Daoy (cell line): ENCODE measurements at places on chromosomes 12 and 14. TPM values are rescaled to one million over a fixed set of nuclear protein-coding genes. Genes with fewer than 3 reads are reported as not detected.

- no peak for DNase-seq
Measured at GRCh38 chr14:105987563-105987962, 461.2 kb downstream of the TMEM121 start.

GRCh38 chr12:128724468-128725046, 99.2 kb downstream of the SLC15A4 start:
- no peak for DNase-seq

DNA sequence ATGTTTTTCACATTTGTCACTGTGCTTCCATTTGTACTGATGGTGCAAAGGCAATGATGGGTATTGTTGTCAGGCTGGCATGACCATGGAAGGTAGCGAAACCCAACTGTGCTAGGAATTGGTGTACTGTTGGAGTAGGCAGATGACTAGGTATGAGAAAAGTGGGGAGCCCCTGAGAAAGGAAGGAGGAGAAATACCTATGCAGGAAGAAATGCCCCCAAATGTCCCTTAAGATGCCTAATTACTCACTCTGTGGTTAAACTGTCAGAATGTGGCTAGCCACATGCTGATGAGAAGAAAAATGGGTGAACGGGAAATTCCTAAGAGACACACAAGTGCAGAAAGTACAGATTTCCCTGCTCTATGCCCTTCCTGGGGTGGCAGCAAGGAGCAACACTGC, 339.1 kb downstream of the TMEM132D start:
- DNase-seq = peak; percentile 68

Gene CDKN3
- total RNA-seq = 130 and 190 TPM in 2 replicates

DNA sequence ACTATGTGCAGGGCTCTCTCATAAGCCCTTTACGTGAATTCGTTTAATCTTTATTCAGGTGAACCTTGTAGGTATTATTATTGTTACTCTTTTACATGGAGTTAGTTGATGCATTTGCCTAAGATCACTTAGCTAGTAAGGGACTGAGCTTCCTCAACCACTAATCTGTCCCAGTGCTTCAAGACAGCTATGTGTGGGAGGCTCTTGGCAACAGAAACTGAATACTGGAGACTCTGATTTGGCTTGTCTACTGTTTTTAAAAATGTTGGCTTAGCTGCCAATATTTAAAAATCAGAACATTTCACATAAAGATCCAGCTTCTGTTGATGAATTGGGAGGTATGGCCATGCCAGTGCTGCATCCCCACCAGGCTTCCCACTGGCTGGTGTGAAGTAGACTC, 6.8 kb downstream of the KNTC1 start:
- DNase-seq = no peak

Gene FGD6
- 12.3 and 13.9 TPM in 2 replicates for total RNA-seq

Gene SSTR1
- total RNA-seq = not detected in 2 replicates

DNA sequence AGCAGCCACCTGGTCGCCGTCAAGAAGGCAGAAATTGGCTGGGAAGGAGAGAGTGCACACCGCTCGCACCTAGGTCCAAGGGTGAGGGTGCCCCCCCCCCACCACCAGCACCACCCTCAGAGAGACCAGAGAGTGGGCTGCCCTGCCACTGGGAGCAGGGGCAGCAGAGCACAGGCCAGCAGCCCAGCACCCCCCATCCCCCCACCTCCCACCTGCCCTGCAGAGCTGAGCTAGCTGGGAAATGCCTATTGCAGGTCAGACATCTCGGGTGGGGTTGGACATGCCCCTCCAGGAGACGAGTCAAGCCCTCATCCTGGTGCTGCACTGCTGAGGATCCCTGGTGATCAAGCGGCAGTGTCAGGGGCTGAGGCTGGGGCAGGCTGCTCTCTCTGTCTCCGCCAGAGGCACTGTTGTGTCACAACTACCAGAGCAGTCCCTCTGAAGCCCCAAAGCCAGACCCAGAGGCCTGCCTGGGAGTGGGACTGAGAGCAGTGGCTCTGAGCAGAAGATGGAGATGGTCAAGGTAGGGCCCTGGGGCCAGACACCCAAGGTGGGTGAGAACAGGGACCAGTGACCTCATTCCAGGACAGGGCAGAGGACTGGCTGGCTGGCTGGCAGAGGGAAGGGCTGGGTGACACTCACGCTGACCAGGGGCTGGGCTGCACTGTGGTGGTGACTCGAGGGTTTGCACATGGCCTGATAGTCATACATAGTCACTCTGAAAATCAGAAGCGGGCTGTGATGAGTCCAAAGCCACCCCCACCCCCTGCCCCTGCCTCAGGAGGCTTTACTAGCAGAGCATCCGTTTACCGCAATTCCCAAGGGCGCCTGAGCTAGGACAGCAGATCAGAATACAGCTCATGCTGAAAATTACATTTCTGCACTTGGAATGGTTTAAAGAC, 19.7 kb upstream of the LRTM2 start:
- DNase-seq = no peak

GRCh38 chr12:122215771-122216170, 10.1 kb downstream of the DIABLO start:
- no peak for DNase-seq

DNA sequence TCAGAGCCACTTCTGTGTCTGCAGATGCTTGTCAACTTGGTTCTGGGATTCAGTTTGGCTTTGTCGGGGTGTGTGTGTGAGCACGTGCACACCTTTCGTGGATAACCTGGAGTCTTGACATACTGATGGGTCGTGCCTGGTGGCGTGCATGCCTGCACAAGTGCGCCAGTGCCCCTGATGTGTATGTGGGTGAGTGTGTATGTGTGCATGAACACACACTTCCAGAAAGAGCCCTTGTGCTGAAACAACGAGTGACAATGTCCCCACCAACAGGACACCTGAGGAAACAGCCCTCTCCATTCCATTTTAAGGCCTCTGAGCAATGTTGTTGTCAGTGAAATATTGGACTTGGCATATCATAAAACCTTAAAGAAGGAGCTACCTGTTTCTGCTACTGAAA, 53.9 kb downstream of the SMUG1 start:
- DNase-seq = no peak

DNA sequence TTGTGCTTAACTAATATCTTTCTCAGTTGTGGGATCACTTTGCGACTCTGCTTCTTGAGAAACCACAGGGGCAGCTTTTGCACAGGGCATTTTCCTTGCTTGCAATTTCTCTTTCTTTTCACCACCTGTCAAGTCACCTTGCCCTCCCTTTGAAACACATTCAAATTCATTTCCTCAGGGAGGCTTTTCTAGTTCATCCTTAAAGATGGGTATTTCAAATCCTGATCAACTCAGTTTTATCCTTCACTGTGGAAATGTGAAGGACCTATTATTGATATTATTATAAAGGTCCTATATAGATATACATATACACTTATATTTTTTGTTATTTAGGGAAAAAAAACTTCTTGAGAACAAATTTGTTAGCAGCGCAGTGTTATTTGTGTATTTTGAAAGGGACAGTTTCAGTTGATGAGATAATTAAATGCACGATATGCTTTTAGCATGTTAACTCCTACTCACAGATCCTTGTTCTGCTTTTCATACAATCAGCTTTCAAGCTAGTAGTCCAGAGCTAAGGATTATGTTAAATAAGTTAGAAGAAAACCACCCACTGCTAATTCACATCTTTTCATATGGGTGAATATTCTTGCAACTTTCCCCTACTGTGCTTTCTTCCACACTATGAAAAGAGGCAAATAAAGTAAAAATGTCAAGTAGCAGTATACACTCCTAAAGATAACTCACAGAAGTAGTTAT, 501.4 kb upstream of the RGS6 start:
- DNase-seq = no peak

GRCh38 chr12:105492591-105493545, 162.4 kb downstream of the C12orf75 start:
- peak; percentile 18 for DNase-seq

DNA sequence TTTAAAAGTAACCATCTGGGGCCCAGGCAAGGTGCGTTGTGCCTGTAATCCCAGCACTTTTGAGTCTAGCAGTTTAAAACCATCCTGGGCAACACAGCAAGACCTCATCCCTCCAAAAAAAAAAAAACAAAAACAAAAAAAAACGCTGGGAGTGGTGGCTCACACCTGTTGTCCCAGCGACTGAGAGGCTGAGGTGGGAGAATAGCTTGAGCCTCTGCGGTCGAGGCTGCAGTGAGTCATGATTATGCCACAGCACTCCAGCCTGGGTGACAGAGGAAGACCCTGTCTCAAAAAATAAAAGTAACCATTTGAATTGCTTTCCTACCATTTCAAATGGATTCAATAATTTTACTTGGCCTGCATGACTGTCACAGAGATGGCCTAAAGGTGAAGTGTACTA, 186.5 kb upstream of the ATP2B1 start:
- no peak for DNase-seq

- DNase-seq = no peak
Measured at GRCh38 chr12:25524366-25524765, 28.7 kb downstream of the LMNTD1 start.

DNA sequence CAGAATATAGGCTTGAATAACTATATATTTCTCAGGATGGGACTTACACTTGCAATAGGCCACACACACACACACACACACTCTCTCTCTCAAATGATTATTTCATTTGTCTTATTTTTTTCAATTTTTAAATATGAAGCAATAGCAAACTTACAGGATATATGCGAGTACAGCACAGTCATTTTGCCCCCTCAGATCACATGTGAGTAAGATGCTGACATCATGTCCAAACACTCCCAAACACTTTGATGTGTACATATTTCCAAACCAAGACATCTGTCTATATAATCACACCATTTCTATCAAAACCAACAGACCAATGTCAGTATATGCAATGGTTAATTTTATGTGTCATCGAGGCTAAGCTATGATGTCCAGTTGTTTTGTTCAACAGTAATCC, 1535.9 kb upstream of the FLRT2 start:
- DNase-seq = no peak

GRCh38 chr12:54404061-54405004, 14.7 kb downstream of the ITGA5 start:
- DNase-seq = peak; percentile 48

Gene LRP10
- total RNA-seq = 17.3 and 21.1 TPM in 2 replicates

DNA sequence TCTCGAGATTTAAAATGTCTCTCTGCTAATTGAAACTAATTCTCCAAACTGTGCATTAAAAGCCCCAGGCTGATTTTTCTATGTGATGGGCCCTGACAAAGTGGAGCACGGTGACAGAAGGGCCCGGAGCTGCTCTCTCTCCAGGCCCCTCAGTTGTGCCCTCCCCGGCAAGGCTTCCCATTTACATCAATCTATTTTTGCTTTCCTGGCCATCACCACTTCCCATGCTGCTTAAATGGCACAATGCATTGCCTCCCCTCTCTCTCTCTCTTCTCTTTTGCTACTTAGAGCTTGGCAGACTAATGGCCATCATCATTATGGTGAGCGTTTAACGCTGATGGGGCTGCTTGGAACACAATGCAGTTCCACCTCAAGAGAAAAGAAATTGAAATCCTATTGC, 270.7 kb upstream of the DIO3 start:
- DNase-seq = no peak

Gene DNAI7
- total RNA-seq = 0.11 and 0.33 TPM in 2 replicates

DNA sequence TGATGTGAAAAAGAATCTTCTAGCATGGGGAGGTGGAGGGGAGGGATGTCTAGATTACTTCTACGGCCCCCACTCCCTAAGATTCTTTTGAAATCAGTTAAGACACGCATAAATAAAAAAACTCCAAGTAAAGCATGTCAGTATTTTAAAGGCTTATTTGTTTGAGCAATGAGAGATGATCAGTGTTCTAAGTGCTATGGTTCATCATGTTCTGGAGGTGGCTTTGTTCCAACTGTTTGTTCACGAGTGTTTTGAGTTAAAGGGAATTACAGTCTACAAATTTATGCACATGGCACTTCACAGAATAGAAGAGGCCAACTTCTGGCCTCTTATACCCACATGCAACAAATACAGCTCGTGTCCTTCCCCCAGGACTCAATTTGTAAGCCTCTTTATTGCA, 394.9 kb downstream of the RAD51B start:
- no peak for DNase-seq

DNA sequence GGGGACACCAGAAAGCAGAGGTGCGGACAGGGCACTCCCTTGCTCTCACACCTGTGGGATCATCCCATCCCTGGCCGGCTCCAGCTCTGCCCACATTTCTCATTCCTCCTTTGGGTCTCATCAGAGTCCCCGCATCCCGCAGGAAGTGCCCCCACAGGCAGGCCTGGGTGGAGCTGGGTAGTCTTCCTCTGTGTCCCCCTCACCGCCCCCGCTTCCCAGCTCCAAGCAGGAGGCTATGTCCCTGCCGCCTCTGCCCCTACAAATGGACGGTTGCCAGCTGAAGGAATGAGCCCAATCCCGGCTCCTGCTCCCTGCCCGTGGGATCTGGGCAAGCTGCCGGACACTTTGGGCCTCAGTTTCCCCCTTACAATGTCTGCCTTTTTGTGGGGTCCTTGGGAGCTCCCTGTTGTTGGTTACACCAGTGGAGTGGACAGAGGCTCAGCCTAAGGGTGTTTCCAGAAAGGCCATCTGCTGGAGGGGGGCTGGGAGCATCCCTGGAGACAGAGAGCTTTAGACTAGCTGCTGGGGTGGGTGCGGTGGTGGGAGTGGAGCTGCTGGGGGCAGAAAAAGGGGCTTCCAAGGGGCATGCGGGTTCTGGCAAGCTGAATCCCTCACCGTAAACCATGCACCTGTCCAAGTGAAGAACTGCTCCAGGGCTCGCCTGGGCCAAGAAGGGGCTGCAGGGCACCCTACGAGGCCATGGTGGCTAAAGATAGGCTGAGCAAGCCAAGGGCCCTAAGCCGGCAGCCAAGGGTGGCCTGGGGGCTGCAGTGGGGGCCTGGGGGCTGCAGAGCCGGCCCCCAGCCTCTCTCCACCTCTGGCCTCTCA, 7.9 kb upstream of the GPR132 start:
- no peak for DNase-seq

DNA sequence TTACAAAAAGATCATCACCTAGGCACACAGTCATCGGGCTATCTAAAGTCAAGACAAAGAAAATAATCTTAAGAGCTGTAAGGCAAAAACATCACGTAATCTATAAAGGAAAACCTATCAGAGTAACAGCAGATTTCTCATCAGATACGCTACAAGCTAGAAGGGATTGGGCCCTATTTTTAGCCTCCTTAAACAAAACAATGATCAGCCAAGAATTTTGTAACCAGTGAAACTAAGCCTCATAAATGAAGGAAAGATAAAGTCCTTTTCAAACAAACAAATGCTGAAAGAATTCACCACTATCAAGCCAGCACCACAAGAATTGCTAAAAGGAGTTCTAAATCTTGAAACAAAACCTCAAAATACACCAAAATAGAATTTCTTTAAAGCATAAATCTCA, 191.6 kb upstream of the BMP4 start:
- DNase-seq = no peak

- DNase-seq = peak; percentile 58
Measured at GRCh38 chr12:6603095-6603567, 4.0 kb downstream of the CHD4 start.

Gene C12orf56
- total RNA-seq = 0.06 TPM in 1 of 2 replicates, not detected in the other

Gene KLRC2
- total RNA-seq = 0.89 and 0.97 TPM in 2 replicates

GRCh38 chr14:101827286-101827685, 65.8 kb downstream of the PPP2R5C start:
- no peak for DNase-seq
